ENCODE measurements at places on chromosomes 1 and 21.

DNA sequence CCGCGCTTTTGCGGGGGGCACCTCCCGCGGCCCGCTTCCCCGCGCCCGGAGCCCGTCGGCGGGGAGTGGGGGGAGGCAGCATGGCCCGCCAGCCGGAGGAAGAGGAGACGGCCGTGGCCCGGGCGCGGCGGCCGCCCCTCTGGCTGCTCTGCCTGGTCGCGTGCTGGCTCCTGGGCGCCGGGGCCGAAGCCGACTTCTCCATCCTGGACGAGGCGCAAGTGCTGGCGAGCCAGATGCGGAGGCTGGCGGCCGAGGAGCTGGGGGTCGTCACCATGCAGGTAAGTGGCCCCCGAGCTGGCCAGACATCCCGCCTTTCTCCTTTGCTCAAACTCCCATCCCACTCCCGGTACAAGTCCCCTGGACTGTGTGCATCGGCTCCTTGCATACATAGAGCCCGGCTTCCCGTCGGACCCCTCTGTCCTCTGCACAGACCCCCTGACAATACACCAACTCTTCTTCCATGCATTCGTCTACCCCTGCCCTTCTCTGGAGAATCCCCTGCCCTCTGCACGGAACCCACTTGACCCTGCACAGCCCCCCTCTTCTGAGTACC lies 812 bp downstream of the CACHD1 start:
- no peak for DNase-seq

GRCh38 chr1:231721436-231721835 lies 94.8 kb downstream of the DISC1 start:
- DNase-seq, result no peak

- peak; percentile 55 for DNase-seq
These were observed 19.4 kb downstream of the ENO1 start for GRCh38 chr1:8858888-8859706.

DNA sequence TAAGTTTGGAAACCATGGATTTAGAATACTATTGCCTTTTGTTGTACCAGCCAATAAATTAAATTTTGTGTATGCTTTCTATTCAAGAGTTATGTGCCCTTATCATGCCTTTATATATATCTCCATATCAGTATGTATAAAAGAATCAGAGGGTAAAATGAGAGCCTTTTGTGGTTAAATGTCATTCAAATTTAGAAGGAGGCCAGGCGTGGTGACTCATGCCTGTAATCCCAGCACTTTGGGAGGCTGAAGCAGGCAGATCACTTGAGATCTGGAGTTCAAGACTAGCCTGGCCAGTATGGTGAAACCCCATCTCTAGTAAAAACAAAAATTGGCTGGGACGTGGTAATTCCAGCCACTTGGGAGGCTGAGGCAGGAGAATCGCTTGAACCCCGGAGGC lies 88.9 kb downstream of the XPR1 start:
- no peak for DNase-seq

DNA sequence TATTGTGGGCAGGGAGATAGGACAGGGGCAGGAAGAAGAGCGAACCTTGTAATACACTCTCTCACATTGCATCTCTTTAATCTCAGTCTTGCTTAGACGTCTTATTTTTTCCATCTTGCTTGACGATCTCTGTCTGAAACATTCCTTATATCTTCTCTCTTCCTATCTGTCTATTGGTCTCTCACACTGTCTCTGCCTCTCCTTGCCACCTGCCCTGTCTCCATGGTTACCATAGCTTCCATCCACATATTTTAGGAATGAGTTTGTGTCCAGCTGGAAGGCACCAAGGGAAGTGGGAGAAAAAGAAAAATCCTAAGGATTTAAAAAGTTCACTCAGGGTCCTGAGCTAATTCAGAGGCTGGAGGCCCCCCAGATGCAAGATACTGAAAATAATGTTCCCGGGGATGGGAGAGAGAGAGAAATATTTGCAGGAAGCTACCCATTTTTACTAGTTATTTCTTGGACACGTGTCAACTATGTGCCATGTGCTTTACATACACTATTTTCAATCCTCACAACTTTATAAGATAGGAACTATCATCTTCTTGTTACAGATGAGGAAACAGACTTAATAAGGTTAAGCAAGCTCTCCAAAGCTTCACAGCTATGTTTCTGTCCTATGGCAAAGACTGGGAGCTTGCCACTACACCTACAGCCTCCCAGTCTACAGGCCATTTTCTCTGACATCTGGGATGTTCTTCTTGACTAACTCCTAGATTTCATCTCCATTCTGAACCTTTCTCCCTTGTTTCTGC lies 933 bp downstream of the ANKRD34A start:
- DNase-seq, result no peak

GRCh38 chr21:25871566-25871965 lies 136.8 kb downstream of the GABPA start:
- DNase-seq, result no peak

GRCh38 chr1:112698366-112699310 lies 8.3 kb downstream of the RHOC start:
- no peak for DNase-seq

GRCh38 chr1:199170711-199171110 lies 531.9 kb downstream of the PTPRC start:
- no peak for DNase-seq

- no peak for DNase-seq
These were observed 22.3 kb upstream of the KLHDC7A start for GRCh38 chr1:18458133-18459092.

GRCh38 chr1:22925111-22925510 lies 47.6 kb downstream of the LACTBL1 start:
- no peak for DNase-seq

DNA sequence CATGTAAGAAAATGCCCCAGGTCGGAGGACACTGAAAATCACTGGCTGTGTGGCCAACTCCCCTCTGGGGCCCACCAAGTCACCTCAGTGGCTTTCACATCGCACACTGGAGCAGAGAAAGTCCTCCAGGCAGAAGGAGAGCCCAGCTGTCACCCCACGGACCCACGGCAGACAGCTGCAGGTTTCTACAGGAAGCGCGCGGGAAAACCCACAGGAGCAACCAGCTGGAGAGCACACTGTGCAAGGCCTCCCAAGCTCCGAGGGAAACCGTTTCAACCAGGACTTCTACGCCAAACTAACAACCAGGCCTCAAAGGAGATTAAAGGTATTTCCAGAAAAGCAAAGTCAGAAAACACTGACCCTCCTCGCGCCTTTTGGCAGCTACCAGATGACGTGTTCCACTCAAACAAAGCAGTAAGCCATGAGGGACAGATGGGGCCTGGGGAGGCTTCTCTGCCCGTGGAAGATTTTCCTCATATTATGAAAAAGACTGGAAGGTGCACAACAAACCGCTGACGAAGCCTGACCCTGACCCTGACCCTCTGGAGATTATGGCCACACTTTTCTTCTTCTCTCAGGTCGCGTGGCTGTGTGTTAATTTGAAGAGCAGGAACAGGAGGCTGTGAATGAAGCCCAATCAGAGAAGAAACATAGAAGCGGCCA lies 21.0 kb downstream of the WDR4 start:
- DNase-seq, result no peak

GRCh38 chr21:43362915-43363314 lies 64.0 kb downstream of the SIK1 start:
- no peak for DNase-seq

- DNase-seq, result peak; percentile 4
These were observed 323.6 kb downstream of the MRPL39 start for GRCh38 chr21:25283720-25284119.

DNA sequence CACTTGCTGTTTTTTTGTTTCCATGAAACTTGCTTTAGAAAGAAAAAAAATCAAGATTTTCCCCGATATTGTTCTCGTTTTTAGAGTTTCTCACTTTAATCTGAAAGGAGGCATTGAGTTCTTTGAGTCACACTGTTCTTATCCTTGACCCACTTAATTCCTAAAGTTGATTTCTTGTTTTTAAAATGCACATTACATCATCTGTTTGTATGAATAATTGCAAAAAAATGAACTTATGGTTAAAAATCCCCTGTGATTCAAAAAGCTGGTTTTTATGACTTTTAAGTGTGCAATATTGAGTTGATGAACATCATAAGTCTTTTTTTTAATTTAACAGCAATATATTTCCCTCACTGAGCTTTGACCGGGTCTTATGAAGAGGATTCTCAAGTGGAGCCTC lies 131.6 kb downstream of the SNX7 start:
- no peak for DNase-seq

- no peak for DNase-seq
These were observed 696 bp downstream of the EBNA1BP2 start for GRCh38 chr1:43171312-43171875.

DNA sequence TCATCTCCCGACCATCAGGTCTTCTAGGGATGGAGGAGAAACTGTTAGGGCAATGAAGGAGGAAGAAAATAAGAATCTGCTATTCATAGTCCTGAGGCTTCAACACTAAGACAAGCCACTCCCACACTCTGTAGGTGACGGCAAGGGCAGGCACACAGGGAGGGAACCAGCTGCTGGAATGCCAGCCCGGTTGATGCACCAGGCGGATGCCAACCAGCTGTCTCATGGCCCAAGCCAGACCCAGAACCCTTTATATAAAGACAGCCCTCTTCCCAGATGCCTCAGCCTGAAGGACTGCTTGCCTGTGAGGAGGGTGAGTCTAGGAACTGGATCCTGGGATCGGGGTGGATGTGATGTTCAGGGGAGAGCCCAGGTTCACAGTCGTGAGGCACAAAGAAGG lies at the start of gene KPRP:
Gene KPRP (plus strand): TSS at position 279 of the 400 bp plus-strand sequence. CDS start 1,564 bp downstream, outside the sequence.
- DNase-seq, result no peak
